ENCODE measurements at places on chromosomes 7 and 10.
A peak's percentile ranks its signal among the peaks of the same experiment; 100 is the strongest.

- DNase-seq = no peak
Observed at GRCh38 chr10:69742356-69742695, 59.4 kb upstream of the COL13A1 start.

- DNase-seq = no peak
Observed at GRCh38 chr7:8363407-8364015, 69.9 kb upstream of the NXPH1 start.

GRCh38 chr7:51261117-51261835 is 55.3 kb downstream of the COBL start:
- no peak for DNase-seq

DNA sequence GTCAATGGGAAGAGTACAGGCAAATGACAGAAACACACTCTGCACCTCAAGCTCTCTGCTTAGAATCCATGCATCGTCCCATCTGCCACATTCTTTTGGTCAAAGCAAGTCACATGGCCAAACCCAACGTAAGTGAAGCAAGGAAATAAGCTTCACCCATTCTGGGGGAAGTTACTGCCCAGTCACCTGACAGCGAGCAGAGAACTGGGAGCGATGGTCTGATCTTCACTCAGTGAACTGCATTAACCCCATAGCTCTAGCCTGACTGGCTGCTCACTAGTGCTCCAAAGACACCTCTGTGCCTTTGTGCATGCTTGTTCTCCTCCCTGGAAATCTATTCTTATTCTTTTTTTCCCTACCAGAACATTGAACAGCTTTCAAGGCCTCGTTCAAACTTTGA is 89.9 kb downstream of the APBB1IP start:
- DNase-seq = no peak

DNA sequence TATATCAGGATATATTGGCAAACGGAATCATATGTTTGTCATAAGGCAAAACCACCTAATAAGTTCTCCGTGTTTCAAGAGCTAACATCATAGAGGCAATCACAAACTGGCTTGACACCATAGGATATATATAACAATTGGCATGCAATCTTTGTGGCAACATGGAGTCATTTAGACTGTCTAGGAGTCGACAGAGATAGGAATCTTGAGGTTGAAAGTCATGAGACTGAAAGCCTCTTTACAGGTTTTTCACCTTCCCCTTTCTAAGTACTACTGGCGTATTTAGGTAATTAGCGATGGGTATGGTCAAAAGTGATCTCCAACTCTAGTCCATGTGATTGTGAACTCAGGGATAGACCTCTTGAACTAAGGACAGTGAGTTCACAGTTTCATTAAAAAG is 63.7 kb downstream of the THSD7A start:
- no peak for DNase-seq

DNA sequence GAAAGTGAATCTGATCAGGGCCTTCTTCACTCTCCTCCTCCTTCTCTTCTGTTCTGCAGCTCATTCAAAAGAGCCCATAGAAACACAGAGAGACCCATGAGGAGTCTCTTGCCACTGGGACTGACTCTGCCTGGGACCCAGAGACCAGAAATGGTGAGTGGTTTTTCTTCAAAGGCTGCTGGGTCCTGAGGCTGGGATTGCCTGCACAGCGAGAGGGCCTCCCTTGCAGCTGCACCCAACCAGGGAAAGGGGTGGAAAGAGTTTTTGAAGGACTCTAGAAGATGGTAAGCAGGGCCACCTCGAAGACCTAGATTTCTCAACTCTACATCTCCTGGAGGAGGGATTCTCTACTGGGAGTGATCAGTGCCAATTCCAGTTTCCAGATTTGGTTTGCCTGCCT is 15.5 kb upstream of the HOXA13 start:
- DNase-seq = no peak

- no peak for DNase-seq
Observed at GRCh38 chr7:22842973-22843372, 20.3 kb upstream of the TOMM7 start.

DNA sequence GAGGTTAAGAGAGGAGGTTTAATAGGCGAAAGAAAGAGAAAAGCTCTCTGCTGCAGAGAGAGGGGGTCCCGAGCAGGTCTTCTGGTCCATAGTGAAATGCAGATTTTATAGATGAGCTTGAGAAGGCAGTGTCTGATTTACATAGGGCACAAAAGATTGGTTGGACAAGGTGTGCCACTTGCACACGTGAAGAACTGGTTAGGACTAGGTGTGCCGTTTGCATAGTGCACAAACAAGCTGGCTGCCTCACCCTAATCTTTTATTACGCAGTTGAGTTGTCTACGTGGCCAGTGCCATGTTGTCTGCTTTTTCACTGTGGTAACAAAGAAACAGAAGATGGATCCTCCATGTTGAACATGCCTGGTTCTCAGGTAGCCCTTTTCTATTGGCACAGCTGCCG is 82.6 kb downstream of the AMPH start:
- DNase-seq = no peak

- no peak for DNase-seq
Observed at GRCh38 chr7:117101026-117101425, 147.7 kb downstream of the ST7 start.

GRCh38 chr10:75643944-75644692 is 212.7 kb downstream of the LRMDA start:
- DNase-seq = no peak

- no peak for DNase-seq
Observed at GRCh38 chr7:112125250-112125649, 80.9 kb downstream of the DOCK4 start.

- DNase-seq = no peak
Observed at GRCh38 chr7:135769005-135769802, 20.6 kb upstream of the FAM180A start.

DNA sequence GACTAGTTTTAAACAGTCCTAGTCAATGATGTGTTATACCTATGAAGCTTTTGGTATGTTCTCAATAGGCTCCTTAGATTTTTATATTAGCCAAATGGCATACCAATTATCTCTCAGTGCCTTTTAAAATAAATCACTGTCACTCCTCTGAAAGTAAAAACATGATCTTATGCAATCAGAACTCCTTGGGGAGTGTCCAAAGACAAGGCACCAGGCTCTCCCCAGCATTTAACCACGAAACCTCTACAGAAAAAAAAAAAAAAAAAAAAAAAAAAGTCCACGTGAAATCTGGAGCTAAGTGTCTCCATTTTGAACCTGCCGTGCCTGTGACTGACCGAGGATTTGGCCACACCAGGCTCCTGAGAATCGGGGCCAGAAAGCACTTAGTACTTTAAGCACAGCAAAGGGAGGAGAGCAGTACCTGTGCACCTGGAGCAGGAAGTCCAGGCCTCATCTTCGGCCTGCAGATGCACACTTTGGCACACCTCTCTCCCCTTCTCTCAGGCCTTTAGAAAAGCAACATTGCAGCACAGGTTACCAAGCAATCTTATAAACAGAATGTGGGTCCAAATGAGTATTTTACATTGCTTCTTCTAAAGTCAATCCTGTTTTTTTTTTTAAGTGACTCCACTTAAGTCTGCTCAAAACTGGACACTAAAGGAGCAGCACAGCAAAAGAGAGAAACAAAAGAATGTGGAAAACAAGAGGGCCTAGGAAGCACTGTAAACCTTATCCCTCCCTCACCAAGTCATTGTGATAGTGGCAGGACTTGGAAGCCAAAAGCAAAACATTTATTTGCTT is 1.5 kb downstream of the FAM13C start:
- no peak for DNase-seq

DNA sequence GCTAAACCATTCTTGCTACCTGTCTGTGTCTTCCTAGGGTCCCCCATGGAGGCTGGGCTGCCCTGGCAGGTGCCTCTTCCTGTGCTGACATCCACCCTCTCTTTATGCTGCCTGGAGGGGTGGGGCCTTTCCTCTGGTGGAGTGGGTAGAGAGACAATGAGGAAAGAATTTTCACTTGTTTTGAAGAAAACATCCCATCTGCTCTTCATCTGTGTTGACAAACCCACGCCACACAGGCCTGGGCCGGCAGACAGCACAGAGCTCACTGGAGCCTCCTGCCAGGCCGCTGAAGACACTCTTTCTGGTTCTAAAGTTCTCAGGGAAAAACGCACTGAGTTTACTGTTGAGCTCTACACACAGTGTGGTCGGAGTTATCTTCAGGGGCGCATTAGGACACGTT is 328.2 kb downstream of the GLRX3 start:
- no peak for DNase-seq

GRCh38 chr10:84087202-84087601 is 52.1 kb upstream of the GHITM start:
- no peak for DNase-seq

GRCh38 chr10:131025333-131025732 is 286.2 kb downstream of the TCERG1L start:
- no peak for DNase-seq

DNA sequence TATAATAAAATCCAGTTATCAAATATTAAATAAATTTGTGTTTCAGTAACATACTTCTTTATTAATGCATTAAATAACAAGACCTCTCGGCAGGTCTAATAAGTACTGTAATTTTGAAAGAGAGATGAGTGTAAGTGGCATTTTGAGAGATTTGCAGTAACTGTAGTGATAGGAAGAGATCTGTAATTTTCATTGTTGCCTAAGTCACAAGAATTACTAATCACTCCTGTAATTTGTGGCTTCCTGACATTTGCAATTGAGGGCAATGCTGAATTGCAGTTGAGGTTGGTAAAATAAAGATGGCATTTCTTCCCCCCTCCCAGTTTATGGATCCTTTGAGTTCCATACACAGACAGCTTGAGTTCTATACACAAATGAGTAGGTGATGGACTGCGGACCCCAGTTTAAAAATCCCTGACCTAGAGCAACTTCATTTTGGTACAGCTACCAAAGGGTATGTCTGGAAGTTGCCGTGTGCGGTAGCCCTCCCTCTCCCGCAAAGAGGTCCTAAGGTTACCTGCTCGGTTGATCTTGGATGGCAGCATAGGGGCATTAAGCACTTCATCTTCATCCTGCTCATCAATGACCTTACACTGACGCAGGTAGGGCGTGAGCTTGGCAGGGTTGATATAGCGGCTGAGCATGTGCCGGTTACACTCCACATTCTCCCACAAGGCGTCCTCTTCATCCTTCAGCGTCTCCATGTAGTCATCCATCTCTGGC is 96.4 kb downstream of the CARD11 start:
- no peak for DNase-seq

DNA sequence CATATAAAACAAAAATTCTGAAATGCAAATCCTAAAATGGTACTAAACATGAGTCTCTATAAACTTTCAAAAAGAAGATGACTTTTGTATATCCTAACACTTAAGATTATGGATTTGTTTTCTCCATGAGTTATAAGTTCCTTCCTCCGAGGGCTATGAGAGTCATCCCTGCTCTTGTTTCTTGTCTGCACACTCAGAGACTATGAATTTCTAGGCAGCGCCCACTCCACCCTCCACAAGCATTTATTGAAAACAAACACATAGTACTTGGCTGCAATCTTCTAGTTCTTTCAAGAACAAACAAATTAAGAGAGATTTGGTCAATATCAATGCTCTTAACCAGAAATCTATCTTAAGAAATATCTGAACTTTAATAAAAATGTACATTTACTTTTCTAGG is 211.7 kb downstream of the DKK1 start:
- peak; percentile 37 for DNase-seq

All from AG09309 (cell line).